ENCODE measurements at places on chromosomes 4 and X.

GRCh38 chrX:25343060-25343459 lies 327.3 kb upstream of the ARX start:
- DNase-seq: no peak

GRCh38 chr4:90184560-90184959 lies 57.4 kb downstream of the CCSER1 start:
- DNase-seq: no peak

DNA sequence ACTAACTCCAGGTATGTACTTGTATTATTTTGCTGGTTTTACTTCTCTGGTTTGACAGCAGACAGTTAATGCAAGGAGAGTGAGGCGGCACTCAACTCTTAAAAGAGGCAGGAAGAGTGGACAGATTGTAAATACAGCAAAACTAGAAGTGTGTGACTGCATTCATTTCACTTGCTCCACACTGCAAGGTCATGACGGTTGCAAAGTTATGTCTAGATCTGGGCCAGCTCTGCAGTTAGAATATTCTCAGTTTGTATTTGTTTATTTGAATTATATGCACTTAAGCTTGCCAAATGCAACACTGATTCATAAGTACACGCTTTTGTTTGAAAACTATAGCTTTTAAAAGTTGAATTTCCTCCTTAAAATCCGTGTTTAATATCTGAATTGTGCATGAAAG lies 148.9 kb downstream of the STIM2 start:
- DNase-seq: no peak

- no peak for DNase-seq
Measured at GRCh38 chr4:160375772-160376452, 1273.0 kb downstream of the RAPGEF2 start.

GRCh38 chr4:81621490-81621889 lies 149.8 kb upstream of the RASGEF1B start:
- no peak for DNase-seq

DNA sequence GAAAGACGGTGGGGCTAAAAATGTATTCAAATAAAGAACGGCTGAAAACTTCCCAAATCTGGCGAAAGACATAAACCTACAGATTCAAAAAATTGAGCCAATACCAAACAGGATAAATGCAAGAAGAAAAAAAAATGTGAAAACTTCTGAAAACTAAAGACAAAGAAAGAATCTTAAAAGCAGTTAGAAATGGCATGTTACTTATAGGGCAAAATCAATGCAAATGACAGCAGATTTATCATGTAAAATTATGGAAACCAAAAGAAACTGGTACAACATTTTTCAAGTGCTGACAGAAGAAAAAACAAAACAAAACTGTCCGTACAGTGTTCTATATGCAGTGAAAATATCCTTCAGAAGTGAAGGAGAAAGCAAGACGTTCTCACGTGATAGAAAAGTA lies 239.0 kb downstream of the PDGFC start:
- no peak for DNase-seq
